ENCODE measurements at places on chromosomes 3 and 15.

GRCh38 chr15:63306492-63307073, 29.2 kb downstream of the APH1B start:
- no peak overlapping the region for H3K27ac ChIP-seq
- no peaks in the 10 kb centered on the region for H3K4me1 ChIP-seq
- DNase-seq, result no peak
- H3K36me3 ChIP-seq, result peaks cover 3% of the 10 kb centered on the region
- no peak overlapping the region for H3K4me3 ChIP-seq

- H3K4me1 ChIP-seq, result no peaks in the 10 kb centered on the region
- peak; percentile 17 for DNase-seq
- H3K27me3 ChIP-seq, result peaks cover 16% of the 10 kb centered on the region
- no peaks in the 10 kb centered on the region for H3K36me3 ChIP-seq
Observed at GRCh38 chr15:82709081-82709420, 624 bp downstream of the AP3B2 start.

DNA sequence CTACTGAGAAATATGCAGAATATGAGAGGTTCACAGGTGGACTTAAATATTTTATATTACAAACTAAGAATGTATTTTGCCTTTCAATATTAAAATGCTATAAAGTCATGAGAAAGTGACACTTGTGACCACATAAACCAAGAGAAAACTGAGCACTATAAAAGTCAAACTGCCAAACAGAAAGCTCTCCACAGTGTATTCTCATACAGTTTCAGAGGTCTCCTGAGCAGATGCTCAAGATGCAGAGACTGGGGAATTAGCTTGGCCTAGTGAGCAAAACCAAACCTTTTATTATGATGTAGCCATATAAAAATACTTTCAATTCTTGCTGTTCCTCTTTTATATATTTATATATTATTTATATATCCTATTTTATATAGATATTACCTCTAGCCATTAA, 227.8 kb downstream of the TBC1D5 start:
- H3K36me3 ChIP-seq, result no peaks in the 10 kb centered on the region
- H3K4me3 ChIP-seq, result no peak overlapping the region
- no peaks in the 10 kb centered on the region for H3K27me3 ChIP-seq

GRCh38 chr3:150917951-150918350, 12.7 kb upstream of the MINDY4B start:
- H3K27me3 ChIP-seq, result peaks cover 8% of the 10 kb centered on the region
- no peak for DNase-seq
- no peak overlapping the region for H3K27ac ChIP-seq
- no peaks in the 10 kb centered on the region for H3K36me3 ChIP-seq

GRCh38 chr3:97822359-97822775, 556 bp downstream of the CRYBG3 start:
- peak overlapping the region; percentile 91 for H3K4me3 ChIP-seq
- peak overlapping the region; percentile 78 for H3K27ac ChIP-seq
- peak; percentile 14 for DNase-seq
- peaks cover 20% of the 10 kb centered on the region for H3K27me3 ChIP-seq

All from activated CD8-positive, alpha-beta T cell treated with anti-CD3 and anti-CD28 coated beads for 36 hours (primary cell).